Forelimb muscle (tissue), 1 donor: ENCODE measurements at places on chromosomes 5 and 9.

GRCh38 chr9:127854184-127854806 lies at the start of gene ENG:
TSS of gene ENG (minus strand) at chr9:127854658. CDS start at chr9:127854355, 303 bp downstream.
- no peak for DNase-seq

DNA sequence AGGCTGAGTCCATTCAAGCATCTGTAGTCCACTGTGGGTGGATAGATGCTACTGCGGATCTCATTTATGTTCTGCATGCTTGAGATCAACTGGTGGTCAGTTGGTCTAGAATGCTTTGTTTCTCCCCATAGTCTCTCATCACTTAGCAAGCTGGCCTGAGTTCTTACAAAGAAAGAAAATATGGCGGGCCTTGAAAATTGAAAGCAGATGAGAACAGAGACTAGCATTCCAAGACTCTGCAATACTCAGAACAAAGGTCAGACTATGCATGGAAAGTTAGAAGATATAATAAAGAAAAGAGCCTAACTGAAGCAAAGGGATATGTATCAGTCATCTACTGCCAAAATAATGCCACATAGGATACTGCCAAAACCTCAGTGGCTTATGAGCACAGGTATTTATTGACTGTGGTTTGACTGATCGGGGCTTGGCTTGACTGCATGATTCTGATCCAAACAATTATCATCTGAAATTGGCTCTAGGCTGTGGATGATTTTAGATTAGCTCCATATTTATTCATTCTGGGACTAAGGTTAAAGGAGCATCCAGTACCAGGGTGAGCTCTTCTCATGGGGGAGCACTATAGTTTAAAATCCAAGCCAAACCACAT lies 258.9 kb downstream of the TAF11L14 start:
- no peak for DNase-seq

DNA sequence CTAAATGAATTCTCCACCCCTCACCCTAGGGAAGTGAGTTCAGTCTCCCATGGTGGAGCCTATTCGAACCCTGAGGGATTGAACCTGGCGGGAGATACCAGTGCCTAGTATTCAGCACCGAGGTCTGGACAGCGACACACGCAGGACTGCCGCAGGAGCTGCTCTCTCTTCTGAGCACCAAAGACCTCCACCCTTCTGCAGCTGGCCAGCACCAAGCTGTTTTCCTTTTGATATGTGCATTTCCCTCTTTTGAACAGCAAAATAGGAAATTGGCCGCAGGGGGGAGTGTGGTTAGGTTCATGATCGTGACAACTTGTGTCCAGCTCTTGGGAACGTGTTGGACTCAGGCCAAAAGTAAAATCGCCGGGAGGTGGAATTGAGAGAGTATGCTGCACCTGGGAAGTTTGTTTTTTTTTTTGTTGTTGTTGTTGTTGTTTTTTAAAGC lies 1.2 kb upstream of the PCSK1 start:
- peak; percentile 24 for DNase-seq

- no peak for DNase-seq
Measured at GRCh38 chr9:70746760-70747159, 332.3 kb upstream of the KLF9 start.

- no peak for DNase-seq
Measured at GRCh38 chr5:80930940-80931339, 29.2 kb upstream of the RASGRF2 start.

- no peak for DNase-seq
Measured at GRCh38 chr5:121171361-121171760, 680.3 kb upstream of the FTMT start.

GRCh38 chr5:1351156-1351555 lies 6.3 kb upstream of the CLPTM1L start:
- no peak for DNase-seq

- DNase-seq, result no peak
Measured at GRCh38 chr5:171797543-171797942, 11.9 kb downstream of the SMIM23 start.

- no peak for DNase-seq
Measured at GRCh38 chr9:78325343-78325742, 28.4 kb downstream of the PSAT1 start.

DNA sequence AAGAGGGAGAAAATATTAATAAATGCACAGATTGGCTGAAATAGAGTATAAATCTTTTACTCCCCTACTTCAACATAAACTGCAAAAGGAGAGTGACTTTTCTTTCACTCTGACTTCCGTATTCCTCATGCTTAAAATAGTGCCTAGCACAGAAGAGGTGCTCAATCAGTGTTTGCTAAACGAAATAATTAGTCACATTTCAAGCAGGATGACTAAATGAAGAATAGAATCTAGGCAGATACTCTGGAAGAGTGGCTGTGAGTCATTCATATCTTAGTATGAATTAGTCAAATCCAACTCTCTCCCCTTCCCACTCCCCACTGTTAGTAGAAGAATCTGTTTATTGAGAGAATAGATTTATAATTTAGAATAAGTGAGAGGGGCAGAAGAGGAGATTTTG lies 4.8 kb downstream of the CD274 start:
- no peak for DNase-seq

- DNase-seq, result no peak
Measured at GRCh38 chr9:68672625-68673024, 32.4 kb upstream of the PIP5K1B start.

DNA sequence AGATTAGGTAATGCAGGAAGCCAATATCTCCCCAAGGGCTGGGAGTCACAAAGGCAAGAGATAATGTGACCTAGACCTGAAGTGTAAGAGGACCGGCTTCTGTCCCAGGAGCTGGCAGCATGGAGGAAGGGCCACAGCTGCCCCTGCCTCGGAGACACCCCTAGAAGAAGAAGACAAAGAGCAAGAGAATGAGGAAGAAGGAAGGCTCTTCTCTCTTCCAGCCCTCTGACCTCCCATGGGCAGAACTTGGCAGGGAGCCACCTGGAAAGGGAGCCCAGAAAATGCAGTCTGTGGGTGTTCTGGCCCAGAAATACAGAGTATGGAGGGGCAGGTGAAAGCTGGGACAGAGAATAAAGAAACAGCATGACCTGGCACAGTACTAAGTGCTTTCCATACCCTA lies 151.0 kb downstream of the C5orf15 start:
- DNase-seq, result no peak

DNA sequence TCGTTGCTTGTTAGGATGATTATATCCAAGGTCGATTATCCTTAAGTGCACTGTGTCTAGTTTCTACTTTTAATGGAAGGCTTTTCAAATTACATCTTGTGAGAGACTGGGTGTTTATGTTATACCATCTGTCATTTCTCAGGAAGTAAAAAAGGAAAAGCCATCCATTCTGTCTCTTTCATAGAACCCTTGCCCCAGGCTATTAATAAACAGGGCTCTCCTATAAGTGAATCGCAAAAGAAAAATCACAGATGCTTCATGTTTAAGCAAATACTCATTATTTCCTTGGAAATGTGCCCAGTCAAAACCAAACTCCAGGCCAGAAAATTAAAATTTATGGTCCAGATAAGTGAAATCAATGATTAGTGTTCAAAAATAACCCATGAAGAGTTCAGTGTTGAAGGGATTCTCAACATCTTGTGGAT lies 58.1 kb downstream of the STARD4 start:
- DNase-seq, result no peak

DNA sequence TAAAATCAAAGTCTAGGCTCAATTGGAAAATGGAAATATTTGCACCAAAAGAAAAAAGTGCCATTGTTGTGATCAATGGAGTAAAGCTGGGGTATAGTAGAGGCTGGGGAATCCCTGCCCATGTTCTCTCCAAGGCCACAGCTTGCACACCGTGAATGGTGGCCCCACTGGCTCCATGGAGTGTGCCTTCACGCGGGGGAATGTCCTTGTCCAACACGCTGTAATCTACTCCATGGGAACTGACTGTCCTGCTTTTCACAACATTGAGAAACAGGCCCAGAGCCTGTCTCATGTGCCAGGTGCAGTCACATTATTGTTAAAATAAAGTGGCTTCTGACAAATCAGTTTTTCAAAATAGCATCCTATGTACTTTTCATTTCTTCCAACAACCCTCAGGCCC lies 33.1 kb upstream of the ITGA2 start:
- no peak for DNase-seq

GRCh38 chr9:134983074-134983473 lies 65.4 kb upstream of the FCN1 start:
- DNase-seq, result no peak

DNA sequence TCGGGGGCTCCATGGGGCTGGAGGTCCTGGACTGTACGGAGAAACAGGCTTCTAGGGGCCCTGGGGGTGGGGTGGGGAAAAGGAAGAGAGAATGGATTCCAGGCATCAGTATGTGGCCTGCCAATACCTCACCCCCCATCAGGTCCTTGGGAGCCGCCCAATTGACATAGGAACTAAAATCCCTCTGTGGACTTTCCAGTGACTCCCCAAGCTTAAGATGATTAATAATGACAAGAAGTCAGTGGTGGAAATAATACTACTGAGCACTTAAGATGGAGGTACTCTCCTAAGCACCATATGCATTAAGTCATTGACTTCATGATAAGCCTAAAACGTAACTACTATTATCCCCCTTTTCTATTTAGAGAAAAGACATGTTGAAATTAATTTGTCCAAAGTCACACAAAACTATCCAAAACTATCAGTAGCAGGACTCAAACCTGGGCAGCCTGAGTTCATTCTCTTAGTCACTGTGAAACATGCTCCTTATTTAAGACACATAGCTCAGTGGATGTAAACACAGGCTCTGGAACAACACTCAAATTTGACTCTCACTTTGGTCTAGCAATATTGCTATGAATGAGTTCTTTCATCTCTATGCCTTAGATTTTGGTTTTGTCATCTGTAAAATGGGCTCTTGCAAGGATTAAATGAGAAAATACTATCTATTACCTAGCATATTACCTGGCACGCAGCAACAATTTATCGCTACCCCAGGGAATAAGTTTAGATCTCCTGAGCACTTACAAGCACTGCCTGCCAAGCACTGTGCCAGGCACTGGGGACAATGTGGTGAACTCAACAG lies 9.5 kb downstream of the SPRY4 start:
- DNase-seq, result no peak

- DNase-seq, result no peak
Measured at GRCh38 chr5:43357067-43357466, 43.9 kb upstream of the HMGCS1 start.
